SJSA1 (cell line): ENCODE measurements at places on chromosomes 2 and 18. TPM values are rescaled to one million over a fixed set of nuclear protein-coding genes. Genes with fewer than 3 reads are reported as not detected.

DNA sequence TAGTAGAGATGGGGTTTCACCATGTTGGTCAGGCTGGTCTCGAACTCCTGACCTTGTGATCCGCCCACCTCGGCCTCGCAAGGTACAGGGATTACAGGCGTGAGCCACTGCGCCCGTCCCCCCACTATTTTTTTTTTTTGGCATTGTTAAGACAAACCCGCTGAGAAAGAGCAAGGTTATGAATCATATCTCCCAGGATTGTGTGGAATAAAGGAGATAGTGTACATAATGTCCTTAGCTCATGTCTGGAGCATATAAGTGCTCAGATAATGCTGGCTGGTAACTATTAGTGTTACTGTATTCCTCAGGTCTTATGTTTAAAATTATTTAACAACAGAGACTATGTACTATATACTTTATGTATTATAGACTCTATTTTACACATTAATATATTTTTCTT lies 36.0 kb downstream of the TTC27 start:
- no peak for DNase-seq

C2orf81 gene
- 0.34 and 1.3 TPM in 2 replicates for total RNA-seq

DNA sequence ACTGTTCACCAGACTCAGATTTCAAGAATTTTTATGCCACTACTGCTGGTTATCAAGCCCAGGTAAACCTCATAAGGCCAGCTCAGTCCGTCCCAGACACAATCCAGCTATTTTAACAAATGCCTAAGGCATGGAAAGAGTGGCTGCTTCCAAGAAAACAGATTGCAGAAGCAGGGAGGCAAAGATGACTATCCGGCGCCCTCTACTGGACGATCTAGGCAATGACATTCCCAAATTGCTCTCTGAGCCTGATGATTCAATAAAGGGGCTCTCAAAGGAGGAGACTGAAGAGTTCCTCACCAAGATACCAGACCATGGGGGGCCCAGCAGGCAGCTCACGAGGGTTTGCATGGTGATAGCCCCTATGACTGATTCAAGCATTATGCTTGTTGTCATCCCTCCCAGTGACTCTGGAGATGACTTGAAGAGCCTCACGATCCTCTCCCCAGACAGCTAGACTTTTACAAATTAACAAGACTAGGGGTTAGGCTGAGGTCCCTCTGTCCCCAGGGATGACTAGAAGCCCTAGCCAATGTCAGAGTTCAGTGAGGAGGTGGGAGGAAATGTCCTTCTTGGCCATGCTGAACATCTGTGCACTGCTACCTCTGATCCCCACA lies 25.0 kb downstream of the SERPINB8 start:
- DNase-seq: no peak

GDF7 gene
- 0.03 TPM in 1 of 2 replicates, not detected in the other for total RNA-seq

- DNase-seq: no peak
Observed at GRCh38 chr2:218981881-218982585, 3.0 kb downstream of the FEV start.

KIAA2012 gene
- total RNA-seq: 0.03 TPM in 1 of 2 replicates, not detected in the other

GRCh38 chr2:160557903-160558302 lies 64.3 kb upstream of the RBMS1 start:
- DNase-seq: no peak

DNA sequence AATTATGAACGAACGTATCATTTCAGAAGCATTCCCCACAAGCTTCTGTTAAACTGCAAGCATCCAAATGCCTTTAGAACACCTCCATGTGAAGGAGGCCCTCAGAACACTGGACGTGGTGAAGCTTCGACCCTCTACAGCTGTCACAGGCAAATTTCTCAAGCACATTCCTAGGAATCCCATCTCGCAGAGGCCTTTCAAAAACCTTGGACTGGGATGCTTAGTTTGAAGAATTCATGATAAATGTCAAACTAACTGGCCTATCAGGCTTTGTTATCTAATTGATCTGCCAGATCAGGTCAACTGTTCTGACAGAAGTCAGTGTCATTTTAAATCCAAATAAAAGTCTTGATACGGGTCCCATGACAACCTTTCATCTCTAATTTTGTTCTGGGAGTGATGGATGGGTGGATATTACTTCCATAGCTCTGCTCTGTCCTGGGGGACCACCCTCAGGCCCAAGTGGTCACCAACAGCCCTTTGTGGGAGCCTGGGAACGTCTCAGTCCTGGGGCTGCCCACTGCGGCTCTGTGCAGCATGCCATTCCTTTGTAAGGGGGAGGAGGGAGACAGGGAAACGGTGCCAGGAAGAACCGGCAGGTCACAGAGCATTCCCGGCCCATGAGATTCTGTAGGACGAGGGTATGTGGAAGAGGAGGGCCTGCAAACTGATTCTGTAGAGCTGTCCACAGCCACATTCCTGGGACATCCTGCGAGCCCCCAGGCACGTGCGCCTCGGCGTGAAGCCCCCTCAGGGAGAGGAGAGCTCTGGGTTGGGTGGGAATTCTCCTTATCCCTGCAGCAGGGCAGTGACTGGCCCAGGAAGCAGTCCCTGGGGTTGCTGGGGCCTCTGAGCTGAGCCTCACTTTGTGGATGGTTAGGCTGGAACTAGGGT lies 59.1 kb upstream of the PXDN start:
- no peak for DNase-seq

SLC5A7 gene
- not detected in 2 replicates for total RNA-seq

- peak; percentile 88 for DNase-seq
Observed at GRCh38 chr2:174835797-174836255, 71.6 kb upstream of the CHRNA1 start.

DNA sequence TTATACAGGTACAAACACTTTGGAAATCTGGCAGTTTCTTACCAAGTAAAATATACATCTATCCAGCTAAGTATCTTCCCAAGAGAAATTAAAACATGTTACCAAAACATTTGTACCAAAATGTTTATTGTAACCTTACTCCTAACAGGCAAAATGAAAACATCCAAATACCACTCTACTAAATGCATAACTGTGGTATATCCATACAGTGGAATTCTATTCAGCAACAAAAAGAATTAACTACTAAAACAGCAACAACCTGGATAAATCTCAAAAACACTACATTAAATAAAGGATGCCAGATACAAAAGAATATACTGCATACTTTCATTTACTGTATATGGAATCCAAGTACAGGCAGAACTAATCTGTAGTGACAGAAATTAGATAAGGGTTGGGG lies 51.1 kb downstream of the TLK1 start:
- DNase-seq: no peak

MYOM1 gene
- total RNA-seq: not detected in 2 replicates

UGT1A5 gene
- not detected in 2 replicates for total RNA-seq

ATOH8 gene
- total RNA-seq: 9.8 and 16.4 TPM in 2 replicates

CLEC4F gene
- total RNA-seq: not detected in 2 replicates

DNA sequence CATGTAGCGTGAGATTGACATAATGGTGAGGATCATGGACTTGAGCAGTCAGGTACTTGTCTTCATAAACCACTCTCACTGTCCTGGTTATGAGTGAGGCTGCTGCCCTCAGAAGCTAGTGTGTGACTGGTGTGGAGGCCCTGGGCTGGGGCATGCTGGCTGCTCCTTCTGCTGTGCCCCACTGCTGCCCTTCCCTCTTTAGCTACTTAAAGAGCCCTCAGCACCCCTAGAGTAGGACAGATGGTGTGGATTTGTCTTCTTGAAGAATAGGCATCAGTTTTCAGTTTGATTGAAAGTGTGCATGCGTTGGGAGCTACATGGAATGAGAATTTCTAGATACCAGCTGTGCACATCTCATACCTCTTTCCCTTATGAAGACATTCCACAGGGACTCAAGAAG lies 15.4 kb downstream of the CPLX4 start:
- DNase-seq: no peak

GRCh38 chr2:85187069-85187468 lies 53.9 kb downstream of the TCF7L1 start:
- DNase-seq: no peak

ST6GAL2 gene
- not detected in 2 replicates for total RNA-seq

DNA sequence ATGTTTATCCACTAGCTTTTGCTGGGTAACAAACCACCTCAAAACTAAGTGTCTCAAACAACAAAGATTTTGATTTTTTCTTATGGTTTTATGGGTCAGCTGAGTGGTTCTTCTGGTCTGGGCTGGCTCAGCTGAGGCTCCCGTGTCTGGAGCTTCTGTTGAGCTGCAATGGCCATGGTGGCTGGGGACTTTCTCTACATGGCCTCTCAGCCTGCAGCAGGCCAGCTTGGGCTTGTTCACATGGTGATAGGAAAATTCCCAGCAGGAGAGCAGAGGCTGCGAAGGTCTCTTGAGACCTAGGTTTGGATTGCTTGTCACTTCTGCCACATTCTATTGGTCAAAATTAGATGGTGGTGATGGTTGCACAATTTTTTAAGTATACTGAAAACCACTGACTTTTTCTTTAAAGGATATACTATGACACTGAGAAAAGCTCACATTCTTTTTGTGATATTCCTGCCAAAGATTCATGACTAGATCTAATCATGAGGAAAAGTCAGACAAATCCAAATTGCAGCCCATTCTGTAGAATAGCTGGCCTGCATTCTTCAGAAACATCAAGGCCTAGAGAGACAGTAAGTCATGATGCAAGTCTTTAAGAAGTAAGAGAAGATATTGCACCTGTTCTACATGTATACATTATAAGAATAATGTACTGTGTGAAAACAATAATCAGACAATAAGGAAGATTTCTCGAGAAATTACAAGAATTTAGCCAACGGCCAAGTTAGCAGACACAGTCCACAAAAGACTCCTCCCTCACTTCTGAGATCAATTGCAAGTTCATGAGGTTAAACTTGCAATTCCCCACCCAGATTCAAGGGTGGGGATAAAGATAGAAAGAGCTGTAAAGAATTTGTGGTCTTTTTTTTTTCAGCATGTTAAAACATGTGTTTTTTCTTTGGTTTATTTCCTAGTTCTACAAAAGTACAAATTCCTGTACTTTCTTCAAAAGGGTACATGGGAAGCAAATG lies 35.0 kb upstream of the IL1R2 start:
- DNase-seq: no peak

GRCh38 chr18:179499-179898 lies 21.1 kb downstream of the USP14 start:
- no peak for DNase-seq

DNA sequence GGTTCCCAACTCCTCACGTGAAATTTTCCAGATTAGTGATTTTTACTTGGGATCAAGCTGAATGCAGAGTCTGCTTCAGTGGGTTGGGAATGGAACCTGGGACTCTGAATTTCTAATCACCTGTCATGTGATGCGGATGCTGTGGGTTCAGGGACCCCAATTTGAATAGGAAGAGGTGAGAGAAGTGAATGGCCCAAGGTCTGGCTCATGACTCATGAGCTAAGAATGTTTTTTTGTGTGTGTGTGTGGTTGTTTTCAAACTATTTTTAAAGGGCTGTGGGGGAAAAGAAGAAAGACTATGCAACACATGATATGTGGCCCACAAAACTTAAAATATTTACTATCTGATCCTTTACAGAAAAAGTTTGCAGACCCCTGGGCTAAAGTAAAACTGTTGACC lies 108.5 kb upstream of the CYRIA start:
- DNase-seq: peak; percentile 41

GRCh38 chr2:47056374-47056773 lies 98.7 kb downstream of the STPG4 start:
- peak; percentile 74 for DNase-seq

- DNase-seq: no peak
Observed at GRCh38 chr2:217074576-217075255, 214.9 kb upstream of the TNP1 start.

DNA sequence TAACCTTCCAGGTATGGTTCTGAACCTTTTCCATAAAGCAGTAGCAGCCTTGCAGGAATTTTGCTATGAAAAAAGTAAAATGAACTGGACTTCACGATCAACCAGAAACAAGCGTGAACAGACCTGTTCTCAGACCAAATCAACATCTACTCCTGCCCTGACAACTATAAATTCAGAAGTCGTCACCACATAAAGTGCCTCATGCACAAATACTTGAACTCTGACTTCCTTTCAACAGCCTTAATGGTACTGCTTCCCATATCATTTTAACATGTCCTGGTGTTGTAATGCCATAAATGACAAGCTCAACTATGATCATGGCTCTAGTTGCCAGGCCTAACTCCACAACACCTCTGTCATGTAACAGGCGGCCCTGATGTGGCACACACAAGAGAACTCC lies 262.4 kb downstream of the MTX2 start:
- no peak for DNase-seq

- DNase-seq: no peak
Observed at GRCh38 chr18:12861637-12862036, 22.4 kb downstream of the PTPN2 start.

DNA sequence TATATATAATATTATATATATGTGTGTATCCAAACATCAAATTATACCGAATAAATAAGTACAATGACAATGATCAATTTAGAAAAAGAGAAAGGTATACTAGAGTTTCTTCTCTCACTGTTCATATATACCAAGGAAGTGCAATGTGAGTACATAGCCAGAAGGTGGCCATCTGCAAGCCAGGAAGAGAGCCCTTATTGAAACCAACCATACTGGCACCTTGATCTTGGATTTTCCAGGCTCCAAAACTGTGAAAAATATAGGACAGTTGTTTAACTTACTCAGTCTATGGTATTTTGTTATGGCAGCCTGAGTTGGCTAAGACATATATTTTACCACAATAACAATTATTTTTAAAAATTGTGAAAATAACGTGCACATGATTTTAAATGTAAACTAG lies 1490.2 kb upstream of the SLC39A10 start:
- DNase-seq: no peak

- DNase-seq: no peak
Observed at GRCh38 chr2:191573216-191573615, 104.7 kb upstream of the NABP1 start.

CIB4 gene
- total RNA-seq: not detected in 2 replicates

GPR155 gene
- 3.4 and 4.9 TPM in 2 replicates for total RNA-seq

LRRTM4 gene
- total RNA-seq: not detected in 2 replicates

GRCh38 chr2:63840081-63840784 lies 1.5 kb upstream of the UGP2 start:
- DNase-seq: no peak

SH3RF3 gene
- total RNA-seq: 3.6 and 6.1 TPM in 2 replicates
